ENCODE measurements at places on chromosomes 1 and 21.

DNA sequence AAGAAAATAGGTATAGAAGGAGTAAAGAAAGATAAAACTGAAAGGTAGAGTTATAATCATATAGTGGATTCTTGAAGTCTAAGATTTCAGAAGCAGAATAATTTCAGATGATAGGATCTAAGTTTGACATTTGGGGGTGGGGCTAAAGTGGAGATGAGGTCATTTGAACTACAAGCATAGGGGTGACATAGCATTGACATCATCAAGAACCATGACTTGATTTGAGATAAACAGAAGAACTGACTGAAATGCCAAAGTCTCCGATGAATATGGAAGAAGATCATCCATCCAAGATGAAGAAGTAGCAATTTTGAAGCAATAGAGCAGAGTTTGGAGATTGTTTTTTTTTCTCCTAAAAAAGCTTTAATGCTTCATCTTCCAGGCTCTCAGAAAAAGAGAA is 122.3 kb downstream of the MACF1 start:
- DNase-seq = no peak

DNA sequence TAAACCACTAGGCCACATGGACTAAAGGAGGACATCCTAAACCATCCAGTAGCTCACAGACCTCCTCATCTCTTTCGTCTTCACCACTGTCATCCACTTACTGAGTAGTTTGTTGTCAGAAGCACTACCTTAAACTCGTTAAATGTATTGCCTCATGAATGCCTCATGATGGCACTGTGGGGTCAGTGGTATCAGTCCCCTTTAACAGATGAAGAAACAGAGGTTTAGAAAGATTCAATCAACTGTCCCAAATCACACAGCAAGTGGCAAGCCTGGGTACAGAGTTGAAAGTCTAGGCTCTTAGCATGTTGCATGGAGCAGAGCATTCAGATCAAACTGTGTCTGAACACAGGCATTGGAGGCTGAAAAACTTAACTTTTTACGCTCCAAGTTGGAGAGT is 183.6 kb upstream of the KIAA0040 start:
- DNase-seq = no peak

- no peak for DNase-seq
These were observed 3.8 kb upstream of the S100A2 start for GRCh38 chr1:153569465-153569864.

GRCh38 chr1:236113324-236114032 is 28.9 kb upstream of the GPR137B start:
- DNase-seq = no peak

DNA sequence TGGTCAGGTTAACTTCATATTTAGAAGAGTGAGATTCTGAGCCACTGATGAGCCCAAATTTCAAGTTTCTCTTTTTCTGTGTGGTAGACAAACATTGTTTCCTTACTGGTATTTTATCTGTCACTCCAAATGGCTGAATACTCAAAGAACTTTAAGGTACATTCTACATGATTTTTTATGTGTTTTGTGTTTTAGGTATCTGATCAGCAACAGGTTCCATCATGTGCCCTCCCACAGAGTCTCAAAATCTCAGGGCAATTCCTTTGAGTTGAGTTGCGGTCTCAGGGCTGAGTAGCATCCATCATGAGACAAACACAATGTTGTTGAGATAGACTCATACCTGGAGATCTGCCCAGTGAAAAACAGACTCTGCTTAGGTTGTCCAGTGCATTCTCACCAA is 14.7 kb upstream of the CEP350 start:
- no peak for DNase-seq

DNA sequence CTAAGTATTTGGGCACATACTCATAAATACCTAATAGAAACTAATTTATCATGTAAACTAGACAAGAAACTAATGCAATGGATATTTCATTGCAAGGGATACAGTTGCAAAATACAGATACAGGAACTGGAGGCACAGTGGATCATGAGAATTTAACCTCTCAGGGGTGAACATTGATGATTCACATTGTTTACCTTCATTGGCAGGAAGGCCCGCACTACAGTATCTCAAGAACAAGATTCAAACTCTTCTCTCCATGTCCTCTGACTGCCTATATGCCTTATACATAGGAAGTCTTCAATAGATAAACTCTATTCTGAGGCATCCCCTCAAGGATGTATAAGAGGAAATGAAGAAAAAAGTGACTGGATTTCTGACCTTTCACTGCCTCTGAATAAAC is 18.4 kb upstream of the PTBP2 start:
- no peak for DNase-seq

DNA sequence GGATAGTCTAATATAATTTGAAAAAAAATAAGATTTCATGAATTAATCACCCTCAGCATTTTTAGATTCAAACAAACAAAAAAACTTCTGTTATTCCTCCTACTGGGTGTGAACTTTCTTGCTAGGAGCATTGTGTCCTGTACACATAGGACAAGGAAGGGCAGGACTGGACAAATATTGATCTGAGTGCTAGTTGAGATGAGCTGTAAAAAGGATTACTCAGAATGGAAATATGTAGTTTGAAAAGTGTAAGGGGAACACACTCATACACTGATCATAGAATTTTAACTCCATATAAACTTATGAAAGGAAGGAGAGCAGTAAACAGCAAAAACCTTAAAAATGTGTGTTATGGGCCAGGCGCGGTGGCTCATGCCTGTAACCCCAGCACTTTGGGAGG is 156.5 kb upstream of the ZNF648 start:
- no peak for DNase-seq

- no peak for DNase-seq
These were observed 45.3 kb downstream of the PIK3CD start for GRCh38 chr1:9696793-9697192.

DNA sequence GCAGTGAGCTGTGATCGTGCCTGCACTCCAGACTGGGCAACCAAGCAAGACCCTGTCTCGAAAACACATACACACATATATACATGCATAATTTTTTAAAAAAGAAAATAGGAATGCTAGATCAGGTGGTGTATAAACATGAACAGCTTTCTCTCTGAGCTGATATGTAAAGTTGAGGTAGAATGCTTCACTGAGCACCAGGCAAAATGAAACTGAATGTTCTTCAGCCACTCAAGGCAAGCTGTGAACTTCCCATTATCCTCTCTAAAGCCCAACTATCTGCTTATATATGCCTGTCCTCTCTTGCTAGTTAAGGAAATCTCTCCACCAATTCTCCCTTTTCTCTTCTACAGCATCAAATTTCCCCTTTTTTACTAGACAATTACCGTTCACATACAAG is 93.0 kb downstream of the NUF2 start:
- no peak for DNase-seq

DNA sequence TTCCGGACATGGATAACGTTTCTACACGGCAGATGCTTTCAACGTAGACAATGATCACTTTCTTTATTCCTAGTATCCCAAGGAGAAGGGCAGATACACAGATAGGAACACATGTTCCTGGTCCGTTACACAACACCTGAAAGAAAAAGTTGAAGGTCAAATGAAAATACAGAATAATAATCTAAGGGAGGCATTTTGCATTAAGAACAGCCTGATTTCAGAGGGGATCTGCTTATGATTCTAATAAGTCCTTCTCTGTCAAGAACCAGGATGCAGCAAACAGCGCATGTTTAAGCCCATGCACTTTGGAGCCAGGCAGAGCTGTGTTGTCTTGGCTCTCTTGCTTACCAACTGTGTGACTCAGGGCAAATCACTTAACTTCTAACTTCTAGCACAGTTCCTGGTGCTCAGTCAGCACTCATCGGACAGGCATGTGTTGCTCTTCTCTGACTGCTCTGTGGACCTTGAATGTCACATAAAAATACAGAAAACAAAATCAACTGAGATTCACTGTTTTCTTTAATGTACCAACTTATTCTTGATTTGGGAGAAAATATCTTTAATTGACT is 56.3 kb upstream of the CNN3 start:
- DNase-seq = no peak

DNA sequence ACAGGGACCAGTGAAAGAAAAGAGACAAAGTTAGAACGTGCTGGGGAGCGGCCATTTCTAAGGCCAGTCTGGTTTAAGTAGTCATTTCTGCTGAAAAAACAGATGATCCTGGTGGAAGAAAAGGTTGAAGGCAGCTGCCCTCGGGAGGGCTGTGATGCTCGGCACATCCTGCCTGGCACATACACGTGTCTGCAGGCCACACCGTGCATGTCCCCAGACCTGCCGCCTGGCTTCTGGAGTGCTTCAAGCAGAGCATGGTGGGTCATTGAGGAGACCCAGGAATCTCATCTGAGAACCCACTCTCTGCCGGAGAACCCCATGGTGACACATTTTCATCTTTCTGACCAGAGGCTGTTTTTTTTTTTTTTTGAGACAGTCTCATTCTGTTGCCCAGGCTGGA is 32.4 kb downstream of the IFNAR1 start:
- no peak for DNase-seq

DNA sequence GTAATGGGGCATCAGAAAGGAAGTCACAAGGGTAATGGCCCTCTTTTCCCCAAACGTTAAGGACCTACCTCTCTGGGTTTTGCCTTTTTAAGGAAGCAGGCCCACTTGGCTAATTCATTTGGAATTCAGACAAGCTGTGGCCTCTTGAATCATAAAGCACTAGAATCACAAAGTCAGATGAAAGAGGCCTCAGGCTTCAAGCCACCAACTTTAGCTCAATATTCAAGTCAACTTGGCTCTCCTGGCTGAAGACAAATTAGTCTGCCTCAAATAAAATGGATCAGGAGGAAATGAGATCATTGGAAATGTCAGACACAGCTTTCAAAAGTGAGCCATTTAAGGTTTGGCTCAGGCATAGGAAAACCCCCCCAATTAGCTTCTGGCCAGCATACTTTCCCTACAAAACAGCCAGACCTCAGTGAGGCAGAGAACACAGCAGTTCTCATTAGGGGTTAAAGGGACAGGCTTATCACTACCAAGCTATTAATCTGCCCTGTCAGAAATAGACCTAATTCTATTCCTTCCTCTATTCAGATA is 34.3 kb downstream of the SLC35D1 start:
- no peak for DNase-seq

DNA sequence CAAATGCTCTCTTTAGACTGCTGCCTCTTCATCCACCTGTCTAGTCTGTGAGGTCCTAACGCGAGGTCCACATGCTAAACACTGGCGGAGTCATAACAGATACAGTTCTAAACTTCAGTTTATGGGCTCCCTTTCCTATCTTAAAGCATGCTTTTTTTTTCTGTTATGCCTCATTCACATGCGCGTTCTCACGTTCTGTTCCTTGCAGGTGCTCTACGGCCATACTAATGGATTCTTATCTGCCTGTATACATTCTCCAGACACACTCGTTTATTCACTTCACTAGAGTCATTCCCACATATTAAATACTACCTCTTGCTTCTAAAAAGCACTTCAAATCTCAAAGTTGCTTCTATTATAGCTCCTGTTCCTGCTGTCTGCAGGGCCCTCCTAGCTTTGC is 38.7 kb downstream of the PHC2 start:
- no peak for DNase-seq

DNA sequence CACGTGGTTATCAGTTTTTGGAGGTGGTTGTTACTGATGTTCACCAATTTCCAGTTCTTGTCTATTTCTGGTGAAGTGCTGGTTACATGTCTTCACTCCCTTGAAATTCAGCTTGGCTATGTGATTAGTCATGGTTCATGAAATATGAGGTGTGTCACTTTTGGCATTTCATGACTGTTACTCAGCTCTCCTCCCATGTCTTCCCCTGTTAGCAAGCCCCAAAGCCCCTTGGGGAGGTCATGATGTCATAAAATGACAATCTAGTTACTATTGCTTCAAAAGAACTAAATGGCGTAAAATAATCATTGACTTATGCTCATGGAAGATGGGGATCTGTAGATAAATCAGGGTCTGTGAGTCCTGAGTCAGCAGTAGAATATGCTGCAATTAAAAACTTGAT is 425.1 kb downstream of the SETD4 start:
- DNase-seq = no peak

DNA sequence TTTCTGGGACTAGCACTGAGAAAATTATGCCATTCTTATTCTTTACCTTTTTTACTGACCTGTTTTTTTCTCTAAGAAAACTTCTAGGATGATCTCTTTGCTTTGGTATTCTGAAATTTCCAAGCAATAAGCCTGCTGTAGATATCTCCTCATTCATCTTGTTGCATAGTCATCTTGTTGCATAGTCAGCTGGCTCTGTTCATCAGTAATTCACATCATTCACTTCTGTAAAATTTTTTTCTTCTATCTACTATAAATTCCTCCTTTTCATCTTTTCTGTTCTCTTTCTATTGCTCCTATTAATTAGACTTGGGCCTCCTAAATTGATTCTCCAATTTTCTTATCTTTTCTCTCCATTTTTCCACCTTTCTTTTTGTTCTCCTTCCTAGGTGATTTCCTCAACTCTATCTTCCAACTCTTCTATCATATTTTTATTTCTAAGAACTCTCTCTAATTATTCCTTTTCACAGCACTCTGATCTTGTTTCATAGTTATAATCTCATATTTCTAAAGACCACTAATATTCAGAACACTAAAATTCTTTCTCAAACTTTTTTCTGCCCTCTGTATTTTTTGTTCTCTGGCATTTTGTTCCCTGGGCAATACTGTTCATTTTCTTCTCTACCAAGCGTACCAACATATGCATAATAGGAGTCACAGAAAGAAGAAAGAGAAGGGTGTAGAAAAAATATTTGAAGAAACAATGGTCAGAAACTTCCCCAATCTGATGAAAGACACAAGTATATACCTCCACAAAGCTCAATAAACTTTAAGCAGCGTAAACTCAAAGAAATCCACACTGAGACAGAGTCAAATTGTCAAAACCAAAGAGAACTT is 17.7 kb downstream of the TUT4 start:
- no peak for DNase-seq

GRCh38 chr1:65429806-65430205 is 9.3 kb downstream of the LEPR start:
- DNase-seq = no peak

DNA sequence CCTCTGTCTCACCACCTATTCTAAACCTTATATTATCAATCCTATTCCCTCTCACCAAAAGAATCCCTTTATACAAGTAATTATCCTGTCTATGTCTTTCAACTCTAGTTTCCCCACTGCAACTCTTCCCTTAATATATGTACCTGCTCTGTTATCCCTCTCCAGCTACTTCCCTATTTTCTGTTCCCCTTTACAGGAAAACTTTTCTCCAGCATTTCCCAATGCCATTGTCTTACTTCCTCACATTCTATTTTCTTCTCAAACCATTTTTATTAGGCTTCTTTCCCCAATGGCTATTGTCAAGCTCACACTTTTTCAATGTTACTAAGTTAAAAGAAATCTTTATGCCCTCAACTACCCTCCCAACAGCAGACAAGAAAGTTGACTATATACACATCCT is 11.6 kb downstream of the DPYD start:
- DNase-seq = no peak

- DNase-seq = no peak
These were observed 1.7 kb downstream of the ACTRT2 start for GRCh38 chr1:3022976-3023375.

- DNase-seq = no peak
These were observed 64.1 kb upstream of the RNPC3 start for GRCh38 chr1:103461161-103462105.

All from activated naive CD4-positive, alpha-beta T cell (primary cell).